ENCODE measurements at places on chromosomes 3 and 15.

GRCh38 chr3:142977399-142977728, 13.9 kb upstream of the PAQR9 start:
- no peak for DNase-seq

DNA sequence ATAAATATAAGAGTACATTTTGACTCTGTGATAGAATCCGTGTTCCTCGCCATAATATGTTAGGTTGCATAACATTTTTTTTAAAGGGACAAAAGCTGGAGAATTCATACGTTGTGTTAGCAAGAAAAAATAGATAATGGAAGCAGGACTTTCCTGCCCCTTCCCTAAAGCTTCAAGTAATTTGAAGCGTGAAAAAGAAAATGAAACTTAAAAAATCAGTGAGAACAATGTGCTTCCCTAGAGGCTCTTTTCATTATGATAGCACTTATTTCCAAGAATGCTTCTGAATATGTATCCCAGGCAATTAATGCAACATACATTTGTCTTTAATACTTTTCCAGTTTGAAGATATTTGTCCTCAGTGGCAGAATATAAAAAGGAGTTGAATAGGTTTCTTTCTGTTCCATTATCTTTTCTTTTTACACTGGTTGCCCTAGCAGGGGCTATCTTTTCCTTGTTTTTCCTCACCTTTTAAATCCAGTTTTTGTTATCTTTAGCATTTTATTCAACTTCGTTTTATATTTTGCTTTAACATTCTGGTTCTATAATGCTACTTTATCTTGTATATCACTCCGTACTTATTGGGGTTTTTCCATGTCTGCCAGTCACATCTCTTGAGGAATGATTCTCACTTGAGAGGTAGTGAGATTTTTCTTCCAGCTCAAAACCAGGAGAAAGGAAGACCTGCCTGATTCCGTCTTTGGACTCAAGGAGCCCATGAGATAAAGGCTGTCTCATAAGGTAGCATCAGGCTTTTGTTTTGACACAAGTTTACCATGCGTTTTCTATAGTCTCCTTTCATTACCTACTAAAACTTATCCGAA, 113.8 kb downstream of the MBNL1 start:
- no peak for DNase-seq

DNA sequence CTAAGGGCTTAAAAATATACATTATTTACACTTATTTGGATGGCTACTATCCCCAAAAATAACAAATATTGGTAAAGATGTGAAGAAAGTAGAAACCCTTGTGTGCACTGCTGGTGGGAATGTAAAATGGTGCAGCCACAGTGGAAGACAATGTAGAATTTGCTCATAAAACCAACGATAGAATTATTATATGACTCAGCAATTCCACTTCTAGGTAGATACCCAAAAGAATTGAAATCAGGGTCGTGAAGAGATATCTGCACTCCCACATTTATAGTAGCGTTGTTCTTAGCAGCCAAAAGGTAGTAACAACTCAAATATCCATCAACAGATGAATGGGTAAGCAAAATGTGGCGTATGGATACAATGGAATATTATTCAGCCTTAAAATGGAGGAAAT, 181.6 kb upstream of the UBE3A start:
- no peak for DNase-seq

DNA sequence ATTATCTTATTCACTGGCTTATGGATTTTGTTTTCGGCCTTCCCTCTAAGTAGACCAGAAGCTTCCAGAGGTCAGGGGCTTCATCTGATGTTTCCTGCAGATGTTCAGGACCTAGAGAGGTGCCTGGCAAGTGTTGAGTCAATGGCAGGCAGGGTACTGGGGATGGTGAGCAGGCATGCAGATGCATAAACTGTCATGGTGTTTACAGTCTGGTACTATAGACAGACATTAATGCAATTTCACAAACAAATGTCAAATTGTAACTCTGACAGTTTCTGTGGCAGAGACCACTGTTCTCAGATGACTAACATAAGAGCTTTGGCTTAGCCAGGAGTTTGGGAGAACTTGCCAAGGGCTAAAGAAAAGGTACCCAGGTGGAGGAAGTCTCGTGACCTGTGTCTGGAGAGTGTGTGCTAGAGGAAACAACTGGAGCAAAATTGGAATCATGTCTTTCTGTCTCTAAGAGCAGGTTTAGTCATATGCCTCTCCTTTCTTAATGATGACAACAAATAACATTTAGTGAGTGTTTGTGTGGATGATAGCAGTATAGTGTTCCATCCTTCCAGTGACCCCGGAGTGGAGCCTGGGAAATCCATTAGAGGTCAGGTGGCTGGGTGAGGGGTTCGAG, 53.7 kb upstream of the TRAK1 start:
- DNase-seq, result no peak

- no peak for DNase-seq
Measured at GRCh38 chr15:39344662-39345141, 236.2 kb upstream of the THBS1 start.

GRCh38 chr3:110814170-110815007, 257.2 kb upstream of the NECTIN3 start:
- no peak for DNase-seq

- DNase-seq, result no peak
Measured at GRCh38 chr15:22918056-22918455, 62.1 kb downstream of the CYFIP1 start.

GRCh38 chr15:96977886-96978285, 647.4 kb downstream of the NR2F2 start:
- DNase-seq, result no peak

DNA sequence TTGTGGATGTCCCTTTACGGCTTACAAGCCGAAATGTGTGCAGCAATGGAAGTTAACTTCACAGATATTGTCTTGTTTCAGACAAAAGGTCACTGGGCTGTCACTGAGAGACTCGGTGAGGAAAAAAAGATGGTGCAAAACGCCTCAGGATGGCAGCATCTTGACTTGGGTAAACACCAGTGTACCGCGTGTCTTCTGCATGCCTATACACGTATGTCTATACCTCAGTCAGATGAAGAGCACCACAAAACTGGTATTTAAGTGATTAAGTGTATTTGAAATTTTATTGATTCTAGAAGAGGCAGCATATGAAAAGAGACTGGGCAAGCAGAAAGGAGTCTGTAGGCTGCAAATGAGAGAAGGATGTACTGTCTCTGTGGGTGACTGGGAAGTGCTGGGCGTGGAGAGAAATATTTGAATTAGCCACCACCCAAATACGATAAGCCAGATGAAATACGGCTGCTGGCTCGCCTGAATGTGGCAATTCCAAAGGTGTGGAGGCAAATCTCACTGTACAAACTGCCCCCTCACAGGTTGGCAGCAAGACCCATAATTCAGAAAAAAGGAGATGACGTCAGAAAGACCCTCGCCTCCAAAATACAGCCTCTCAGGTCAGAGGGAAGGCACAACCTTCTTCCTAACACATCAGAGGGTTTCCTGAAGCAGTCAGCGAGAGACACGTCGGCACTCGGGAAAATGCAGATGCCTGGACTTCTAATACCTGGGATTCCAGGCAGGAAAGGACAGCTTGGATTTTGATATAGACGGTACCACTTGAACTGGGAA, 53.4 kb upstream of the NEO1 start:
- DNase-seq, result no peak

DNA sequence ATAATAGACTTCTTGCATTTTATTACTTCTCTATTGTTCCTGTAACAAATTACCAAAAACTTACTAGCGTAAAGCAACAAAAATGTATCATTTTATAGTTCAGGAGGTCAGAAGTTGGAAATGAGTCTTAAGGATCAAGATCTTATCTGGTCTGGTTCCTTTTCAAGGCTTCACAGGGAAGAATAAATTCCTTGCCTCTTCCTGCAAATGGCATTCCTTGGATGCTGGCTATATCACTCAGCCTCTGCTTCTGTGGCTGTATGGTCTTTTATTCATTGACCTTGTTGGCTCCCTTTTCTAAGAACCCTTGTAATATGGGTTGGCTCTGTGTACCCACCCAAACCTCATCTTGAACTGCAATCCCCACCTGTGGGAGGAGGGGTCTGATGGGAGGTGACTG, 478.4 kb upstream of the THBS1 start:
- DNase-seq, result no peak

- DNase-seq, result no peak
Measured at GRCh38 chr15:39172380-39173281, 408.2 kb upstream of the THBS1 start.

DNA sequence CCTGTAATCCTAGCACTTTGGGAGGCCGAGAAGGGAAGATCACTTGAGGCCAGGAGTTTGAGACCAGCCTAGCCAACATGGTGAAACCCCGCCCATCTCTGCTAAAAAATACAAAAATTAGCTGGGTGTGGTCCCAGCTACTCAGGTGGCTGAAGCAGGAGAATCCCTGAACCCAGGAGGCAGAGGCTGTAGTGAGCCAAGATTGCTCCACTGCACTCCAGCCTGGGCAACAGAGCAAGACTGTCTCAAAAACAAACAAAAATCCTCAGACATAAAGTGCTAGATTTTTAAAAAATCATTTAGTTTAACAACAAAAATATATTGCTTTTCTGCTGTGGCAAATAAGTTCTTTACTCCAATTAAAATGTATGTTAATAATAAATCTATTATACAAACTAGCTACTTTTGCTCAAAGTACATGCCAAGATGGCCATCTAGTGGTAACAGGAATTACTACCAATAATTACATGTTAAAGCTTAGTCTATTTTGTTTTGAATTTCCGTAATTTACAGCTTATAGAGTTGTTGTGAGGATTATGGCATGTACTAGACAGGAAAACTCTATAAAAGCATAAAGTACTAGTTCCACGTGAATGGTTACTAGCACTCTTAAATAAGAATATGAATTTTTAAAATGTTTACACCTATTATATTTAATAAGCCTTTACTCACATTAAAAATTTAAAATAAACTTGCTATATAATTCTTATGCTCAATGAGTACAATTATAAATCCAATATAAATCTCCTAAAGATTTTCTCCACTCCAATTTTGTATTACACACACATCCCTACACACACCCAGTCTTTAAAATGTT, 39.0 kb downstream of the GABPB1 start:
- no peak for DNase-seq

- DNase-seq, result no peak
Measured at GRCh38 chr3:197124713-197125112, 95.1 kb upstream of the MELTF start.

- no peak for DNase-seq
Measured at GRCh38 chr3:22887664-22888291, 315.3 kb upstream of the UBE2E2 start.

GRCh38 chr15:86004061-86004460, 75.6 kb upstream of the AGBL1 start:
- DNase-seq, result no peak

DNA sequence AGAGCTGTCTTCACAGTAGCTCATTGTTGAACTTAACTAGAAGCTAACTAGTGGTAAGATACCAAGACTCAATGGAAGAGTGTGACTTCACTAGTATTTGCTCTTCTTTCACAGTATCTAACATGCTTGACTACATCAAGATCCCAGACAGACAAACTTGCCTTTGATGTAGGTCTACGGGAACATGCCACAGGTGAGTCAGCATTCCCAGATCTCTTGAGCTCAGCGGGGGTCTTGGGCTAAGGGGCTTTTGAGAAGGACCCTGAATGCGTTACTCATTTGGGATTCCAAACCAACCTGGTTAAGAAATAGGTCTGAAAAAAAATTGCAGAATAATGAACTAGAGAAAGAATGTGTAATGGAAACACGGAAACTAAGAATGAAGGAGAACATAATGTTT, 222.4 kb downstream of the RYR3 start:
- no peak for DNase-seq

DNA sequence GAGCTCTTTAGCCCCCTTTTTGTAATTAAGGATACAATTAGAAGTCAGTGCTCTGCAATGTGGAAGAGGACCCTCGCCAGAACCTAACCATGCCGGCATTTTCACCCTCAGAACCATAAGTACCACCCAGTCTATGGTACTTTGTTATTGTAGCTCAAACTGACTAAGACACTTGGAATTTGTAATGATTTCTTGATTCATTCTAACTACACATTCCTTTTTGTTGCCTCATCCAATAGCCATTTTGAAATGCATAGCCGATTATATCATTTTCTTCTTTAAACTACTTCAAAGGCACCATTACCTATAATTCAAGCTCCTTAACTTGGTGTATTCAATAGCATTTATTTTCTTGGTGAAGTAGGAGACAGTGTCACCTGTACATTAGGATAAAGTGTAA, 61.4 kb downstream of the GLB1 start:
- DNase-seq, result no peak

DNA sequence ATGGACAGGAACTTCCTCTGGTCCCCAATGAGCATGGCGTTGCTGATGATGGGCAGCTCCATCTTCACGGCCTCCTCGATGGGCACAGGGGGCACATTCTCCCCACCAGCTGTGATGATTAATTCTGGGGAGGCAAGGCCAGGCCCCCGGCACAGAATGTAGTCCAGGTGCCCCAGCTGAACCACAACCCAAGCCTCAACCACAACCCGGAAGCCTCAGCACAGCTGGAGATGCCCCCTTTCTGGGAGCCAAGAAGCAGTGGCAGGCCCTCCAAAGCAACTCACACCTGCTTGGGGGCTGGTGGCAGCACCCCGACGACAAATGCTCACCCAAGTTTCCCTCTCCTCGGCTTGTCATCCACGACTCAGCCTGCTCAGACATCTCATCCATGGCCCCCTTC, 25.2 kb downstream of the IDH3A start:
- DNase-seq, result no peak

DNA sequence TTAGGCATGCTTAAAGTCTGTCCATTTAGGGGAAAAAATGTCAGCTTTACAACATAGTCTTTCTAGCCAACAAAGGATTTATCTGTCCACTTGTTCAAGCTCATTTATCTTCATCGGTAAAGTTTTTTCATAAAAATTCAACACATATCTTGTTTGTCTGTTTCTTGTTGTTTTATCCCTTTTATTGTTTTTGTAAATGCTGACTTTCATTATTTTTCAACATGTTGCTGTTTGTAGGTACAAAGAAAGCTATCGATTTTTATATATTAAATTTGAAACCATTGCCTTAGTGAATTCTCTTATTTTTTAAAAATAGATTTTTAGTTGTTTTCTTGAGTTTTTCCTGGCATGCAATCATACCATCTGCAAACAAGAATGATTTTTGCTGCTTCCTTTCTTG, 185.8 kb downstream of the NSMCE3 start:
- DNase-seq, result no peak

DNA sequence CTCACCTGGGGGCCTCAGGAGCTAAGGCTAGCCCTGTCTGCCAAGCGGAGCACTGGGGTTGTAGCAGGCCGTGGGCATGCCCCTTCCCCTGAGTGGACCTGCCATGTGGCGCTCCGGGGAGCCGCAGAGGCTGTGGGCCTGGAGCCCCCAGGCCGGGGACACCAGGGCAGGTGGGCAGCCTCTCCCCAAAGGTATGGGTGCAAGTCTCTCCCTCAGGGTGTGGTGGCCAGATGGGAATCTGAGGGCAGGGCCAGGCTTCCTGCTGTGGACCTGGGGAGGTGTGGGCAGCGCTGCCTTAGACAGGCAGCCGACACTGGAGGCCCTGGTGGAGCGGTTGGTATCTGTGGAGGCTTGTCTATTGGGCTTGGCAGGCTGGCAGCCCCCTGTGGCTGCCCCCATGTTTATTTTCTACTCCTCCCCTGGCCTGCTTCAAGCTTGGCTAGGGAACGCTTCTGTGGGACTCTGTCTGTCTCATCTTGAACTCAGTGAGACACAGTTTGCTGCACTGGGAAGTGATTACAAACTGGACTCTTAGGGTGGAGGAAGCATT, 5.9 kb downstream of the ACVR2B start:
- no peak for DNase-seq
